ENCODE measurements at places on chromosomes 12 and 14. TPM values are rescaled to one million over a fixed set of nuclear protein-coding genes. Genes with fewer than 3 reads are reported as not detected.

The IL31 gene
- not detected for total RNA-seq

The RNASE1 gene
- not detected for total RNA-seq

The SIX1 gene
- 7.7 TPM for total RNA-seq

The RGS6 gene
- total RNA-seq = not detected

The CRY1 gene
- total RNA-seq = 14.3 TPM

The LRRC43 gene
- not detected for total RNA-seq

The CYP46A1 gene
- total RNA-seq = not detected

The KCNK10 gene
- total RNA-seq = not detected

The MVK gene
- total RNA-seq = 18.6 TPM

The CMKLR1 gene
- total RNA-seq = 0.23 TPM

The GRIP1 gene
- total RNA-seq = 4.7 TPM

The ATF7IP gene
- total RNA-seq = 33.0 TPM

The HRK gene
- 0.66 TPM for total RNA-seq

Data from A375 (cell line).